ENCODE measurements at places on chromosomes 16 and 17. TPM values are rescaled to one million over a fixed set of nuclear protein-coding genes. Genes with fewer than 3 reads are reported as not detected.

OSGIN1 gene
- total RNA-seq = 4.1 TPM

FBXO39 gene
- total RNA-seq = 0.29 TPM

ENGASE gene
- 10.8 TPM for total RNA-seq

TBC1D3K gene
- total RNA-seq = 0.06 TPM

GSG1L gene
- total RNA-seq = not detected

KLHL10 gene
- not detected for total RNA-seq

HOXB6 gene
- total RNA-seq = 48.2 TPM

AURKB gene
- total RNA-seq = 9.3 TPM

FGF11 gene
- 0.44 TPM for total RNA-seq

CTF1 gene
- total RNA-seq = 0.19 TPM

WSCD1 gene
- total RNA-seq = 54.1 TPM

ADGRG1 gene
- 129 TPM for total RNA-seq

ALOX15B gene
- total RNA-seq = not detected

TAT gene
- not detected for total RNA-seq

HOXB2 gene
- total RNA-seq = 16.6 TPM

AOC3 gene
- total RNA-seq = 0.82 TPM

TIGD7 gene
- 2.4 TPM for total RNA-seq

CNGB1 gene
- total RNA-seq = not detected

PIPOX gene
- not detected for total RNA-seq

TBC1D3I gene
- total RNA-seq = 1.5 TPM

NFE2L1 gene
- 163 TPM for total RNA-seq

CORO1A gene
- 3.0 TPM for total RNA-seq

STAT5A gene
- total RNA-seq = 21.9 TPM

SLC38A8 gene
- total RNA-seq = not detected

TERB1 gene
- total RNA-seq = not detected

G6PC3 gene
- total RNA-seq = 41.9 TPM

UBE2Z gene
- total RNA-seq = 111 TPM

MEFV gene
- total RNA-seq = not detected
